ENCODE measurements at places on chromosomes 7 and 10.

GRCh38 chr10:31581741-31582323 lies 262.8 kb downstream of the ZEB1 start:
- DNase-seq, result no peak

GRCh38 chr7:33614357-33615117 lies 290.8 kb upstream of the BMPER start:
- no peak for DNase-seq

DNA sequence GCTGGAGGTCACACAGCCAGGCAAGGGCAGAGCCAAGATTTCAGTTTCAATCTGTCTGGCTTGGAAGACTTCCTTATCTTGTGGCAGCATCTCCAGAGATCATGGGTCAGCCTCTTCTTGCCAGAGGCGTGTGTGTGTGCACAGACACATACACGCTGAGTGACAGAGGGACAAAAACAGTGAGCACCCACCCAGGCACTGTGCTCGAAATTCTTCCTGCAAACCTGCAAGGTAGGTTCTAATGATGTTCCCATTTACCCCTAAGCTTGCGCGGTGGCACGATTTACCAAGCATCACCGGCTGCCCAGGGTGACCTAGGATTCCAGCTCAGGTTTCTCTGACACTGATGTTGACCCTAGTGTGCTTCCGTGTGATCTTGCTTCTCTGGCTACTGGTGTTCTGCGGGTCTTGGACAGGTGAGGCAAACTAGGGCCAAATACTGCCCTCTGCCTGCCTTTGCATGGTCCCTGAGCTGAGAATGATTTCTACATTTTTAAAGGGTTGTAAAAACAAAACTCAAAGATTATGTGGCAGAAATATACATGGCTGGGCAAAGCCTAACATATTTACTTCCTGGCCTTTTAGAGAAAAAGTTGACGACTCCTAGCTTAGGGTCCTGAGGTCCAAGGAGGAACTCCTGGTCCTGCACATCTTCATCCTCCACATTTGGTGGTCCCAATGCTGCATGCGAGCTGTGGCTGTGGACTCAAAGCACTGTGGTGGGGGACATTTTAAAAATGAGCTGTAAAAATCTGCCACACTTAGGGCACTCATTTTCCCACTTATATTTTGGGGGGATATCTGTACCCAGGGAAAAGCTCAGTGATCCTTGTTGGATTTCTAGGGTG lies 268.5 kb downstream of the RPS24 start:
- DNase-seq, result peak; percentile 11

DNA sequence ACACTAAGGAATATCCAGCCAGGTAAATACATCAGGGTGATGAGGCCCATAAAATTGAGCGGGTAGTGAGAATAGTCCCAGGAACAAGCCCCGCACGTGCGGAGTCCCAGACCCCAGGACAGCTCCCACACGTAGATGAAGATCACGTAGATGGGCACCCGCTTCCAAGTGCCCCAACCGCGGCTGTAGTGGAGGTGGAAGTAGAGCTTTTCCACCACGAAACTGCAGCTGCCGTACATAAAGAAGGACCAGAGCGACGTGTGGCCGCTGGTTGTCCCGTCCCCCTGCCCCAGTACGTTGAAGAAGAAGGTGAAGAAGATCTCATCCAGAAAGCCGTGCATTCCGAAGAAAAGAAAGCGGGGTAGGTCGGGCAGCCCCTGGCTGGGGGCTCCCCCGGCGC lies 948 bp downstream of the TMEM229A start:
- no peak for DNase-seq

DNA sequence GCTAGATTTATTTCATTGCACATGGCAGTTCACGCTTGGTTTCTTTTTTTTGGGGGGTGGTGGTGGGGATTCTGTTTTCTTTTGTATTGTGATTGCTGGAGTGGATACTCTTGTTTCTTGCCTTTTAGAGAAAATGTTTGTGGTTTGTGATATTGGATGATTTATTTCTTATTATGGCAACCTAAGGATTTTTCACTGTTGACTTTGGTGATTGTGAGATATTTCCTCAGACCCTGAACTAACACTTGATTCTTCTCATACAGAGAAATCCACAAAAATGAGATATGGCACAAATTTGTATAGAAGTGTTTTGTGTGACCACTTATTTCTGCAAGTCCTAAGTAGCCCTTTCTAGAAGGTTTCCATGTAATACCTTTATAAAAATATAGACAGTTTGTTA lies 871.1 kb downstream of the LRMDA start:
- DNase-seq, result no peak
